IPS-NIHi11 (cell line): ENCODE measurements at places on chromosomes 6 and 20.

GRCh38 chr20:57261457-57262251 is 4.8 kb downstream of the BMP7 start:
- no peak for DNase-seq

DNA sequence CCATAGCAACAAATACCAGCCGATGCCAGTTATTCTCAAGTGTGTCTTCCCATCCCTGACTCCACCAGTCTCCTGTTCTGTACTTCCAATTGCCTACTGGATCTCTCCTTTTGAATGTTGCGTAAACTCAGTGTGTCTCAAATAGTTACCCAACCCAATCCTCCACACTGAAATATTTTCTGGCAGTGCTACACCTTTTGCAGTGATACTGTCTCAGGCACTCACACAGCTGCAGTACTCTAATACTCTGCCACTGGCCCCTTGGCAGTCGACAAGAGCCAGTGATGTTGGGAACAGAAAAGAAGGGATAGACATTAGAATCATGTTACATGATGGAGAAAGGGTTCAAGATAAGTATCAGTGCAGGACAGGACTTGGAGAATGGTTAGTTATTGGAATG is 31.8 kb upstream of the FOXO3 start:
- DNase-seq: no peak

DNA sequence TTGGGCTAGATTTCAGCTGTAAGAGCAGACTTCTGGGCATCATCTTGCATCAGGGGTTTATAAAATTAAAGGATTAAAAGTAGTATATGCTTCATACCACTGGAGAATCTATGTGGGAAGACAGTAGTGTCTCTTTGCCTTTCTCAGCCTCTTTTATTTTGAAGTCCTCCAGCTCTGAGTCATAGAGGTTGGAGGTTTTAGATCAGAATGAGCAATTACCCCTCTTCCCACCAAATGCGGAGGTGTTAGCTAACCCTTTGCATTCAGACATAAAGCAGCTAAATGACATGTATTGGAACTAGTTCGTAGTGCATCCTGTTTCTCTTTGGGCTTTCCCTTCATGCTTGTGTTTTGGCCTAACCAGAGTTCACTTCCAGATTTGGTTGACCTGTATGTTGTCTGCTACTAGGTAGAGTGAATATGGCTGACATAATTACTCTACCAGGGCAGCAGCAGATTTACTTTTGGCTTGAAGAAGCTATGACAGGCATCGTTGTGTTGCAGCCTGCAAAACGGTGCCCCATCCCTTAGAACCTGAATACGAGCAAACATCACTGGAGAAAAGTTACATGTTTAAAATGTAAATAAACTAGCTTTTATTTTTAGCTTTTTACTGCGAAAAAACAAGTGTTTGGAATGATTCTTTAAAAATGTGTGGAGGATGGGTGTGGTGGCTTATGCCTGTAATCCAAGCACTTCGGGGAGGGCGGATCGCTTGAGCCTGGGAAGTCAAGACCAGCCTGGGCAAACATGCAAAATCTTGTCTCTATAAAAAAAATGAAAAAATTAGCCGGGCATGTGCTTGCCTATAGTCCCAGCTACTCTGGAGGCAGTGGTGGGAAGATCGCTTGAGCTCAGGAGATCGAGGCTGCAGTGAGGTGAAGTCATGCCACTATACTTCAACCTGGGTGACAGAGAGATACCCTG is 82.2 kb downstream of the MYO6 start:
- DNase-seq: no peak

DNA sequence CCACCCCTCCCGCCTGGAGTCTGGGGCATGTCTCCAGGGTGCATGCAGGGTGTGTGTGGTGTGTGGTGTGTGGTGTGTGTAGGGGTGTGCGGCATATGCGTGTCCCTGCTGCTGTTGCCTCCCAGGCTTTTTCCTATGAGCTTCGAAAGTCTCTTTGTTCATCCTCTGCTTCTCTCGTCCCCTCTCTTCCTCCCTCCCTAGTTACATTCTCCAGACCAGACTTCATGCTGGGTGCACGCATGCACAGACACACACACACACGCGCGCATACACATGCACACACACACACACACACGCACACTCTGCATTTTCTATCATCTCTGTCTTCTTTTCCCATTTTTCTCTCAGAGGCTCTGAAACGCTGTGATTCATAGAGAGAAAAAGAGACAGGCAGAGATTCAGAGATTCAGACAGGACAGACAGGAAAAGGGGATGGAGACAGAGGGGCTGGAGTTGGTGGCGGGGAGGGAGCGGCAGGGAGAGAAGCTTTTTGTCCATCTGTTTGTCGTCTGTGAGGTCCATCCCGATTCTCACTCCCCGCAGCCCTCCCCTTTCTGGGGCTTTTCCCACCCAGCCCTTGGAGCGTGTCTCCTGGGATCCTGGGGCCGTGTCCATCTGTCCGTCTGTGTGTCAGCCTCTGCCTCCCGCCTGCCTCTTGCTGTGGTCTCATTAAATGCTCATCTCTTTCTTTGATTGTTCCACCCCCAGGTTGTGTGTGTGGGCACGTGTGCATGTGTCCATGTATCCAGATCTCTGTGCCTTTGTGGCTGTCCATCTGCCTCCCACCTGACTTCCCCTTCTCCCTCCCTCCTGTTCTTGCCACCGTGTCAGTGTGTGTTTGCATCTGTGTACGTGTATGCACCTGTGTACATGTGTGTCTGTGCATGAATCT is 62.6 kb downstream of the SRC start:
- DNase-seq: no peak

- no peak for DNase-seq
Measured at GRCh38 chr6:159645640-159646039, 47.4 kb downstream of the SOD2 start.

DNA sequence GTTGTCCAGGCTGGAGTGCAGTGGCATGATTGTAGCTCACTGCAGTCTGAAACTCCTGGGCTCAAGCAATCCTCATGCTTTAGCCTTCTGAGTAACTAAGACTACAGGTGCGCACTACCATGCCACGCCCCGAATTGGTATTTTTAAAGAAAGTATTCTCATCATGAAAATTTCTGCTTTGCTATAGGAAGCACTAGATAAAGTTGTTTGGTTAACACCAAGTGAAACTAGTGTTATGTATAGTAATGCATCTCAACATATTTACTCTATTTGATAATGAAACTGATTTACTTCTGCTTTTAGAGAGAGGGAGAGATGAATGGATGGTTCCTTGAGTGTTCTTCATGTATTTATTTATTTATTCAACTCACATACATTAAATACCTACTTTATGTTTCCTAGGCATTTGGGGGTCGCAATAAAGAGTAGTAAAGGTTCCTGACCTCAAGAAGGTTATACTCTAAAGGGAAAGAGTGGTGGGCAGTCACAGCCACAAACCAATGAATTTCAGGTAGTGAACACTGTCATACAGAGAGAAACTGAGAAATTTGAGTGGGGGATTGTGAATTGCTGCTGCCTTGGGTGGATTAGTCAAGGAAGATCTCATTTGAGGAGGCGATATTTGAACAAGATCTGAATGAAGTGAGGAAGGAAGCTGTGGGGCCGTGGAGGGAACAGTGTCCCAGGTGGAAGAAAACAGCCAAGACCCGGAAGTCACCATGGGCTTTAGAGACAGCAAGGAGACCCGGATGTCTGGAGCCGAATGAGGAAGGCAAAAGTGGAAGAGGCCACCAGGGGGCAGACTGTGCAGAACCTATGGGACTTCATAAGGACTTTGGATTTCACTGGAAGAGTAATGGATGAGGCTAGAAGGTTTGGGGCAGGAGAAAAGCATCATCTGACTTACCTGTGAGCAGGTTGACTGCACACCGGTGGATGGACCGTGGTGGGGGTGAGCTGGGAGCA is 185.6 kb downstream of the TSHZ2 start:
- DNase-seq: peak; percentile 61

GRCh38 chr20:62255976-62256375 is 17.7 kb downstream of the OSBPL2 start:
- no peak for DNase-seq

DNA sequence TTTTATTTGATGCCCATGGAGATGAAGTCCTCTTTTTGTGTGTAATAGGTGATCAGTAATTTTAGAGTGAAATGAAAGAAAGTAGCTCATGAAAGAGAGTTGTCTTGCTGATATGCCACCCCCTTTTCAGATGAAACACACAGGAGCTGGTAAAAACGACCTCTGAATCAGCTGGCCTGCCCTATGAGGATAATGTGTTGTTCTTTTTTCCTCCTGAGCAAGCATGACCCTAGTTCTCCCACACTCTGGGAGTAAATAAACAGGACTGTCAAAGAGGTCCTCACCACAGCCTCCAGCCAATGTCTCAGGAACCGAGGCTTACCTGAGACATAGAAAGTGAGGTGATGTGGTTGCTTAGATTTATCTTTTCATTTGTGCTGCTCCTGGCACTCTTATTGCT is 29.5 kb downstream of the GPX5 start:
- no peak for DNase-seq

GRCh38 chr6:170129691-170130171 is 161.1 kb downstream of the DLL1 start:
- DNase-seq: no peak

GRCh38 chr6:148231572-148231971 is 111.1 kb upstream of the SASH1 start:
- no peak for DNase-seq

DNA sequence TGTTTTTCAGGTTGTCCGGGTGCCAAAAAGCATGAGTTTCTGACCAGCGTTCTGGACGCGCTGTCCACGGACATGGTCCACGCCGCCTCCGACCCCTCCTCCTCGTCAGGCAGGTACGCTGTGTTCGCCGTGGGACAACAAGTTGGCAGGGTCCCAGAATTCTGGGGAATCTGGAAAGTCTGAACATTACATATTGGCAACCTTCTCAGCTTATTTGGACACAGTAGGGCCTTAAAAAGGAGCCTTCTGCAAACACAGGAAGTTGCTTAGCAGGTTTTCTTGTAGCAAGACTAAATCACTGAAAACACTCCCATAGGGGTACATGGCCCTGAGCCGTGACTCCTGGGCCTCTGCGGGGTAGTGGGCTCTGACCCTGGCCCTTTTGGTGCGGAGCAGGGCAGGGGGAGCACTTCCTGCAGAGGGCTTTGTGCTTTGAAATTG is 209.7 kb downstream of the SMOC2 start:
- peak; percentile 53 for DNase-seq
